Mesenteric fat pad (tissue), 1 donor: ENCODE measurements at places on chromosomes 2 and 18.
A peak's percentile ranks its signal among the peaks of the same experiment; 100 is the strongest.

DNA sequence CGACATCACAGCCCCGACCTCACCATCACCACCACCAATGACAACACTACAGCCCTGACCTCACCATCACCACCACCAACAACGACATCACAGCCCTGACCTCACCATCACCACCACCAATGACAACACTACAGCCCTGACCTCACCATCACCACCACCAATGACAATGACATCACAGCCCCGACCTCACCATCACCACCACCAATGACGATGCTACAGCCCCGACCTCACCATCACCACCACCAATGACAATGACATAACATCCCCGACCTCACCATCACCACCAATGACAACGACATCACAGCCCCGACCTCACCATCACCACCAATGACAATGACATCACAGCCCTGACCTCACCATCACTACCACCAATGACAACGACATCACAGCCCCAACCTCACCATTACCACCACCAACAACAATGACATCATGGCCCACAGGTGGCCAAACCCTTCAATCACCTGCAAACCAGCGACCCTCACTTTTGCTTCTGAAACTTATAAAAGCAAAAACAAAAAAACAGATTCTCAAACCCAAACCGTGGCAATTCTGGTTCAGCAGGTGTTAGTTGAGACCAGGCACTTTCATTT is 70.7 kb upstream of the TMEM18 start:
- no peak for DNase-seq

DNA sequence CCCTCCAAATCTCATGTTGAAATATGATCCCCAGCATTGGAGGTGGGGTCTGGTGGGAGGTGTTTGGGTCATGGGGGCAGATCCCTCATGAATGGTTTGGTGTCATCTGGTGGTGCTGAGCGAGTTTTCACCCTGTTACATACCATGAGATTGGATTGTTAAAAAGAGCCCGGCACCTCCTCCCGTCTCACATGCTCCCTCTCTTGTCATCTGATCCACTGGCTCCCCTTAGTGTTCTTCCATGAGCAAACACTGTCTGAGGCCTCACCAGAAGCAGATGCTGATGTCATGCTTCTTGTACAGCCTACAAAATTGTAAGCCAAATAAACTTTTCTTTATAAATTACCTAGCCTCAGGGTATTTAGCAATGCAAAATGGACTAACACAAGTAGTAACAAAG is 405.0 kb upstream of the SLC39A10 start:
- no peak for DNase-seq

DNA sequence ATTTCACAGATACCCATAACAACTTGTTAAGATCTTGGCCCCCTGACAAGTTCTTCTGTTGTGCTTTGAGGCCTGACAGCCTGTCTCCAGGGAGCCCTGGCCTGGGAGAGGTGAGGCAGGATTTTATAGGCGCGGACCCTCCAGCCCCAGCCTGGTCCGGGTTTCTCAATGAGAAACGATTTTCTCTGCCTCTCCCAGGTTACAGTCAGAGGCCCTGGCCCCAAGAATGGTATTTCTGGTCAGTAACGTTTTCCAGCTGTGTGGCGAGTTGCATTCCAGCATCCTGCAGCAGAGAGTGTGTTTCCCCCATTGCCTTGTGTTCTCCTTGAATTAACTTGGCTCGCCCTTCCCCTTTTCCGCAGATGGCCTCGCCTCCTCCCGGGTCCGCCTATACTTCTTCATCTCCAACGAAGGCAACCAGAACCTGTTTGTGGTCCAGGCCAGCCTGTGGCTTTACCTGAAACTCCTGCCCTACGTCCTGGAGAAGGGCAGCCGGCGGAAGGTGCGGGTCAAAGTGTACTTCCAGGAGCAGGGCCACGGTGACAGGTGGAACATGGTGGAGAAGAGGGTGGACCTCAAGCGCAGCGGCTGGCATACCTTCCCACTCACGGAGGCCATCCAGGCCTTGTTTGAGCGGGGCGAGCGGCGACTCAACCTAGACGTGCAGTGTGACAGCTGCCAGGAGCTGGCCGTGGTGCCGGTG is 3.0 kb downstream of the INHBB start:
- DNase-seq, result no peak

GRCh38 chr2:239292959-239293774 is 107.7 kb downstream of the HDAC4 start:
- DNase-seq, result peak; percentile 85

GRCh38 chr2:1833046-1833445 is 88.7 kb upstream of the PXDN start:
- no peak for DNase-seq

- DNase-seq, result peak; percentile 30
Observed at GRCh38 chr2:129481306-129482219, 497.9 kb upstream of the RAB6C start.

DNA sequence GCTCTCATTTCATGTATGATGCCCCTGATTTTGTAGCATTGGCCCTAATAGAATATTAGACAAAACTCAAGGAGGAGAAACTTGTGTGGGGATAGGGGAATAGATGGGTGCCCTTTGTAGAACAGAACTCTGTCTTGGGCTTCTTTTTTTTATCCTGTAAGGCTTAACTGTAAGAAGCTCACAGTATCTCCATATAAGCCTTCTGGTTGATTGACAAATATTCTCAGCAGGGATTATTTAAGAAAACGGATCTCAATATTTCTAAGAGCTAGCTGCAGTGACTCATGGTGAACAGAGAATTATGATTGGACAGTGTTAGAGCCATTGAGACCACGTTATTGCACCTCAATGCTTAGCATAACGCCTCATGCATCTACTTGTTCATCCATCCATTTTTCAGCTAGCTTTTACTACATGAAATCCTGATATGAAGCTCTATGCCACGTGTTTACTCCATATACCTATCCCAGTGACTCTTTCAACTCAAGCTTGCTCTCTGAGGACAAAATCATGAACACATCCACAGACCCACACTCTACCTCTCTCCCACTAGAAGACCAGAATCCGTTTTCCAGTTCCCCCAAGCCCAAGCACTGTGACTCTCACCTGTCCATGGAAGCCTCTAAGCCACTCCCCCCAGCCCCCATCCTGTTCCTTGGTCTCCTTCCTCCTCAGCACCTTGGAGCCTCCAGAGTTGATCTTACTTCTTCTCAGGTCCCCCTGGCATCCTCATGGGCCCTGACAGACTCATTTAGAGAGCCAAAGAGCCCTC is 99.2 kb downstream of the BCL2L11 start:
- DNase-seq, result no peak

GRCh38 chr2:211495339-211495738 is 938.9 kb downstream of the CPS1 start:
- DNase-seq, result no peak

GRCh38 chr2:41326851-41327250 is 721.0 kb upstream of the PKDCC start:
- DNase-seq, result no peak

DNA sequence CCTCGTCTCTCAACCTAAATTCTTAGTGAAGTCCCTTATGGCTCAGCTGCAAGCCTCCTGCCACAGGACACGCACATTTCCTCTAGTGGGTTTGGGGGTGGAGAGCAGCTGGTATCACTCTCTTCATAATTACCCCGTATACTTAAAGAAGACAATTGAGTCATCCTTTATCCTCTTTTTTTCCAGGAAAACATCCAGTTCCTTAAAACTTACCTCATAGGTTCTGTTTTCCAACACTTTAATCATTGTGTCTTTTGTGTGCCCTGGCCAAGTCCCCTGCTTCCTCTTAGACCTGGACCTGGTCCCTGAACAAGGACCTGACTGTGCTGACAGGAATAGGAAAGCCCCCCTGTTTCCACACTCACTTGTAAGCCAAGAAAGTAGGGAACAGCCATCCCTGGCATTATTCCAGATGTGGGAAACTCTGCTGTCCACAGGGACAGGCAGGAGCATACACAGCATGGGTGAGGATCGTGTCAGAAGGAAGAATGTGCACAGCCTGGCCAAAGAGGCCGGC is 42.3 kb upstream of the MYO1B start:
- DNase-seq, result no peak

DNA sequence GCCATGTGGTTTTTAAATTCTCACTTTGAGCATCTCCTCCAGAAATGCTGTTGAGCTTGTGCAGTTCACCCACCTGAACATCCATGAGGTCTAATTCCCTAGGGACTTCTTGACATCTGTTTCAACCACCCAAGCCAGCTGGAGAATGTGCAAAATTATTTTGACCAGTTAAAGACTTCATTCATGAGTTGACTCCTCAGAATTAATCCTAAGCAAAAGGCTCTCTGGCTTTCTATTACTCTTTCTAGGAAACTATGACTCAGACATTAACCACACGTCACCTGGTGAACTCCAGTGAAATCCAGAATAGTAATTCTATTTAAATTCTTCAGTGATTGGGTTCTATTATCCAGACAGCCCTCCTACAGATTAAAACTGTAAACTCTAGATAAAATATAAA is 247.5 kb downstream of the NBAS start:
- DNase-seq, result no peak

DNA sequence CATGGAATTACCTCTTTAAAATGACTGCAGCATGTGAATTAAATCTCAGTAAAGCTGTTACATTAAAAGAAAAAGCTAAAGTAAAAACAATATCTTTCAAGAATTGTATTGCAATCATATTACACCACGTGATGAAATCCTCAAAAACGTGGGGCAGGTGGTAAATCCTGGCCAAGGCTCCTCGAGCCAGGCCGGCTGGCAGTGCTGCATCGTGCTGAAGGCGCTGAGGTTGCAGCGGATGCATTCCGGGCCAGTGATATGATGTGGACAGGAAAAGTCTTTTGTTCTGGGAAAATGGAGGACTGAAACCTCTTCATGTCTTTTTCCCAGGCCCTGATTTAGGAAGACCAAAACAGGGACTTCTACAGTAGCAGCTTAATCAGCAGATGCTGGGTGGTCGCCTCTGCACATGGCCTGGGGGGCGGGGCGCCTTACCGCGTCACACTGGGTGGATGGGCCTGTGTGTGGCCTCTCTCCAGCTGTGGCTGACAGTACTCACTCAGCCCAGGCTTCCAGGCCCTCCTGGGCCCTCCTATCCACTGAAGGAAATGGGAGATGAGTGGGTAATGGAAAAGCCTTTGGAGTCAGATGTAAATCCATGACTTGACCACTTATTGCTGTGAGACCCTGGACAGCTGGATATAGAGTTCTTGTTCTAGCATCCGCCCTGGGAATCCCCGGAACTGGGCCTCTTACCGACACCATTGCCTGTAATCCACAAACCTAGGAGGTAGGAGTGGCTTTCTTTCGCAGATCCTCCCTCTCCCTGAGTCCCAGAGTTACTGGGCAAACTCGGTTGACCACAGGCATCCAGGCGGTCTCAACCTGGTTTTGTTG is 45.1 kb downstream of the PROC start:
- DNase-seq, result no peak

- DNase-seq, result peak; percentile 83
Observed at GRCh38 chr18:48818329-48819254, 132.2 kb downstream of the SMAD7 start.

- no peak for DNase-seq
Observed at GRCh38 chr18:4264347-4264791, 190.7 kb downstream of the DLGAP1 start.

GRCh38 chr2:43609290-43609918 is 13.6 kb upstream of the THADA start:
- no peak for DNase-seq

DNA sequence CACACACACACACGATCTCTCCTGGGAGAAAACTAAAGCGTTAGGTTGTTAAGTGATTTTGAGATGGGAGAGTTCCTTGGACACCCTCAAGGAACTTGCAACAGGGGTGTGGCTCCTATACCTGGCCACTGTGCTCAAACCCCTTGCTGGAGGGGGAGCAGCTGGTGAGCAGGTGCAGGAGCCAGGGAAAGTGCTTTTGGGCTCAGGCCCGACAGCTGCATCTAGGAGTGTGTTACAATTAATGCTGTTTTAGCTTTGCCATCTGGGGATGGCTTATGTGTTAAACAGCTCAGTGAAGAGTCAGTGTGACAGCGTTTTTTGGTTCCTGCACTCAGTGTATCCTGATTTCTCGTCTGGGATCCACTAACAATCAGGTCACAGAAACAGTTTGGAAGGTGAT is 510.8 kb downstream of the TRIB2 start:
- no peak for DNase-seq

DNA sequence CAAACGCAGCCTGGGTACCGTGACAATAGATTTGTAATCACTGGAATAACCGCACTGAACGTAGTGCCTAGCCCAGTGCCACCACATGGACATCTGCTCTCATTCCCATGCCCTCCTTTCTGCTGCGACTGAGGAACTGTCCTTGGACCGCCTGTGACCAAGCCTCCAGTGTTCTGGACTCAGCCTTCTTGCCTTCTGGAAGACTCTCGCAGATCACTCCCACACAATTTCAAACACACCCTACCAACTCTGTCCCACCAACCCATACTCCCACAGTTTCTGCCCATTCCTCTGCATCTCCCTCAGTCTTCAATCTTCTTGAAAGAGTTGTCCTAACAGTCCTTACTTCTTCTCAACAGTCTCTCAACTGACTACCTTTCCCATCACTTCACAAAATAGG is 2.1 kb downstream of the RNF149 start:
- DNase-seq, result no peak

DNA sequence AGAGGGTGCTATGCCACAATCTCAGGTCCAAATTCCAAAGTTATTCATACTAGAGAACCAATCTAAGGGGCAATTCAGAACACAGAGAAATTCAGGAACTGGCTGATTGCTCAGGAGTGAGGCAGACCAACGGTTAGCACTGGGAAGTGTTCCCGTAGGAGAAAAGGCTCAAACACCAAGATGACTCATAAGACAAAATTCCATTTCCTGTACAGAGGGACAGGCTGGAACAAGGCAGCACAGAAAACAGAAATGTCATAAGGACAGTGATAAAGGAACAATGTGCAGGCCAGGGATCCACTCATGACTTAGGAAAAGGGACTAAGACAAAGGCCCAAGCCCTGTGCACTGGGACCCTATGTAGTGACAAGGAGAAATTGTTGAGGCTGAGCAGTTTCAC is 54.2 kb downstream of the PDE1A start:
- DNase-seq, result no peak

DNA sequence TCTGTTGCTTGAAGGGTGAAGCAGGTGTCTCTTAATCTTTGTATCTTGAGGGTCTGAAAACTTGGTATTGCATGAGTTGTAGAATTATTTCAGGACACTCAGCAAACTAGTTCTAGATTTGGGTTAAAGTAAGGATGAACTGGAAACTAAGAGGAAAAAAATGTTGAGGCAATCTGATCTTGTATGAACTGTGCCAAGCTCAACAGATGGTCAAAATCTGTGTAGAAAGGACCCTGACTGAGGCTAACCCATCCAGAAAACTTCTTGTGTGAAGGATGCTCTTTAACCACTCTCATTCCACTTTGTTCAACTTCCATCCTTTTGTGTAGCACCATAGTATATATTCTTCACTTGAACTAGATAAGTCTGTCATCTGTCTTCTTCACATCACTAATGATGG is 861.7 kb downstream of the SLC4A3 start:
- DNase-seq, result no peak

- DNase-seq, result no peak
Observed at GRCh38 chr2:25617948-25618646, 55.3 kb downstream of the DTNB start.

GRCh38 chr2:25265802-25266201 is 75.9 kb downstream of the DNMT3A start:
- no peak for DNase-seq
